ENCODE measurements at places on chromosomes 3 and 15.

DNA sequence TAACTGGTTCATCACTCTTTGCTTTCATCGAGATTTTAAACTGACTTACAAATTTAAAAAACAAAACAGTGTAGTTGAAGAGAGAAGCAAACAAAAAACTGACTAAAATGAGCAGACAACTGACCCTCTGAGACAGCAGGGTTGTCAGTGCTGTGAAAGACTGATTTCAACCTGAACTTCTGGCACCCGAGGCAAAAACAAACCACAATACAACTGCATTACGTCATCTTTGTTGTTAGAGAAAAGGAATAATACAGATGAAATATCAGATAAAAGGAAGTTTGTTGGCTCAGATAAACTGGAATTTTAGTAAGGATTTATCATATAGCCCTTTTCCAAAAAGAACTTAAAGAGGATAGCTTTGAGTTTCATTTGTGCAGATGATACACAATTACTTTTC lies 51.1 kb downstream of the PARP15 start:
- no peak for DNase-seq

GRCh38 chr3:64093825-64094712 lies 70.8 kb upstream of the PSMD6 start:
- DNase-seq, result no peak

GRCh38 chr3:72338942-72339669 lies 509.1 kb downstream of the SHQ1 start:
- DNase-seq, result no peak

DNA sequence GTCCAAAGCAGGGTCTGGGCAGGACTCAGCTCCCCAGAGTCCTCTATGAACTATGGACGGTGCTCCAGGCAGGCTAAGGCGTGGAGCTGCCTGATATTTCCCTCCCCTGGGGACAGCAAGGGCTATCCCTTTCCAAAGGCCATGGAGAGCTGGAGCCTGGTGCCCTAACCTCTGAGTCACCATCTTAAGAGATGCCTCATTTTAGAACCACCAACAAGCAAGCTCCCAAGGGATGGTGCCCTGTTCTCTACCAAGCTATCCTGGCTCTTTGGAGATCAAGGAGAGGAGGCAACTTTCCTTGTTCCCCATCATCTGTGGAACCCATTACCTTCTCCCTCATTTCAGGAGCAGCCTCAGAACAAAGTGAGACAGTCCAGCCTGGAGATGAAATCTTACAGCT lies 15.7 kb downstream of the STARD5 start:
- no peak for DNase-seq

DNA sequence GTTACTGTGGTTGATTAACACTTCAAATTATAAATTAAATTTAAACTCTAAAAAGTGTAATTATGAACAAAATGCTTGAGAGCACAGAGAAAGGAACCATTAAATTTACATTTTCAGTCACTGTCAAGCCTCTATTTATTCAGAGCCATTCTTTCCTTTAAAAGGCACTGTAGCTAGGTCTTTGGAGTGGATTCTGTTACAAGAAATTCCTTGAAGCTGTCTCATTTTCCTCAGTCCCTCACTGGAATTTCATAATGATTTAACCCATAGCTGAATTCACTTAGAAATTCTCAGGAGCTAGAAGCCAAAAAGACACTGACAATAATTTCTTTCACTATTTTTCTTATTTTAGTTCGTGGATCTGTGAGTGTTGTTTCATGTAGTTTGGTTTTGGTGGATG lies 81.2 kb upstream of the TCF12 start:
- DNase-seq, result no peak

GRCh38 chr15:39281094-39281493 lies 299.8 kb upstream of the THBS1 start:
- no peak for DNase-seq

DNA sequence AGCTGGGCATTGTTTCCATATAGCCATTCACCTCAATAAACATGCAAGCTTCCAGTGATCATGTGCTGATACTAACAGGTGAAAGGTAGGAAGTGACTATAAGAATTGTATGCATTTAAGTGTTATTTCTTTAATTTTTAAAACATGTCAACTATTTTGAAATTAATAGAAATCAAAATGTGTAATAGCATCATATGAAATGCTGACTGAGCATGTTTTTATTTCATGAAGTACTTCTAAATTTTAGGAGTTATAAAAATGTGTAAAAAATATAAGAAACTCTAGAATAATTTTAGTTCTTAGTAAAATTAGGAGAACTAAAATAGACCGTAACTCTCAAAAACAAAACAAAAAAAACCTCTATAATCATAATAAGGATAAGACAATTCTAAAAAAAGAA lies 229.3 kb upstream of the ARPP21 start:
- no peak for DNase-seq

GRCh38 chr15:33915571-33916407 lies 52.5 kb upstream of the CHRM5 start:
- DNase-seq, result no peak

DNA sequence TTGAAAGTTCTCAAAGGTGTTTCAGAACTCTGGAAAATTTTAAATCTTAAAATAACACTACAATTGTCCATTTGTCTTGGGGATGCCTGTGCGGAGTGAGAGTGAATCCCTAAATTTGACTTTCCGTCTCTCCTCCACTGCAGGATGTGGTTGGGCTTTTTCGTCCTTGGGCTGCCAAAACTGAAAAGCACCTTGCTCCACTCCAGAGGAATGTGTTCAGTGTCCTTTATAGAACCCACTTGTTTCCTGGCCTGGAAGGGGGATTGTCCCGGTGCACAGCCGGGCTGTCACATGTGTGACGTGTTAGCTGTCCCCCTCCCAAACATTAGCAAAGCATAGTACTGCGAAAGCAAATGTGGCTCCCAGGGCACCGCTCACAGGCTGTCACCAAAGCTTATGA lies 69.6 kb upstream of the ATP10A start:
- DNase-seq, result no peak

DNA sequence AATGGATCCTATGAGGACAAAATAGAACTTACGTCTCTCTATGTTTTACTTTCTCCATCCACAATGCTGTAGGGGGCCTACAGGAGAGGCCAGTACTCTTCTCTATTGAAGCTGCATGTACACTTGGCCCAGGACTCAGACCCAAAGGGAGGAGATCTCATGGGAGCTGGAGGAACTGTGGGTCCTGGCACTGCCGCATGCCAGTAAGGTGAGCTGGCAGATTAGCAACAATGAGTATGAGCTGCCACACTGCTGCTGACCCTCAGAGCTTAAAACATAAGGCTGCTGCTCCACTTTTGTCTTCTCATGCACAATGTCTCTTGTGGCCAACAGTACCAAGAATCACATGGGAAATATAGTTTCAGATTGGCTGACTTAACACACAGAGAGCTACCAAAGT lies 57.8 kb upstream of the TBC1D5 start:
- DNase-seq, result no peak

DNA sequence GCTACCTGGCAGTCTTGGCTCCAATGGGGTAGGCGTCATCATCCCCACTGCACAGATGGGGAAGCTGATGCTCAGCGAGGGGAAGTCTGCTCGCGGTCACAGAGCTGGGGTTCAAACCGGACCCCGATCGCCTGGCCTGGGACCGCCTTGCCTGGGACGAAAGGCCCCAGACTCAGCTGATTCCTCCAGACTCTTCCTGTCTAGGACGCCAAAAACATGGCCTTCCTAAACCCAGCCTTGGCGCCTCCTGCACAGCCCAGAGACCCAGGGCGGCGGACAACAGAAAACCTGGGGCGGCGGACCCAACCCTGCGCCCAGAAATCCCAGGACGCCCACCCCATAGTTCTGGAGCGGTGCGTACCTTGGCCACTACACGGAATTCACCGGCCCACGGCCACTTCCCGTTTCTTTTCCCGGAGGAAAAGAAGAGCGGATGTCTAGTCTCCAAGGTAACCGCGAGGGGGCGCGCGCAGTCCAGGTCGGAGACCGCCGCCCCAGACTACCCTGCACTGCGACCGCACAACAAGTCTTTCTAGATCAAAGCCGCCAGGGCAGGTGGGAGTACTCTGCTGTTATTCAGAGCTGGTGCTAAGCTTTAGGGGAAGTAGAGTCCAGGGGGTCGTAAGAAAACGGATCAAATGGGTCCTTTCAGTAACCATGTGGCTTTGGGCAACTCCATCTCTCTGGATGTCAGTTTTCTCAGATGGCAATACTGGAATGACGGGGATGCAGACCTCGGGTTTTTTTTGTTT lies 4.9 kb upstream of the IL17RD start:
- peak; percentile 37 for DNase-seq

GRCh38 chr15:42461261-42461660 lies 29.7 kb downstream of the ZNF106 start:
- no peak for DNase-seq

GRCh38 chr3:186577521-186577920 lies 7.0 kb downstream of the DNAJB11 start:
- DNase-seq, result no peak

GRCh38 chr3:111741181-111741580 lies 117.9 kb upstream of the PHLDB2 start:
- DNase-seq, result no peak

GRCh38 chr3:46742992-46743585 lies 25.4 kb upstream of the PRSS50 start:
- no peak for DNase-seq

GRCh38 chr15:50227076-50227475 lies 38.5 kb downstream of the HDC start:
- DNase-seq, result no peak

- no peak for DNase-seq
Observed at GRCh38 chr3:130093741-130094391, 12.2 kb downstream of the ALG1L2 start.

- no peak for DNase-seq
Observed at GRCh38 chr15:56866803-56867202, 51.6 kb upstream of the TCF12 start.

DNA sequence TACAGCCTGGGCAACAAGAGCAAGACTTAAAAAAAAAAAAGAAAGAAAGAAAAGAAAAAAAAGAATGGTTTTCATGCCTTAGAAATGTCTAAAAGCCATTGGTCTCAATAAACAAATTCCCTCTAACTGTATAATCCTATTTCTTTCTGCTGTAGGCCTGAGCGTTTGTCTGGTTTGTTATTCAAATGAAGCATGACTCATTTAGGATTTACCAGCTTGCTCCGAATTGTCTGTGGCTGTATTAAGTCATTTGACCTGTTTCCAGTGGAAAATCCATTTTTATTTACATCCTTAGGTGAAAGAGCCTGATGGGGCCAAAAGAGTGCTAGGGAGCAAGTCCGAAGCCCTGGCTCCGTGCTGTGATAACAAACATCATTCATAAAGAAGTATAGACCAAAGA lies 73.8 kb downstream of the BDH1 start:
- no peak for DNase-seq

DNA sequence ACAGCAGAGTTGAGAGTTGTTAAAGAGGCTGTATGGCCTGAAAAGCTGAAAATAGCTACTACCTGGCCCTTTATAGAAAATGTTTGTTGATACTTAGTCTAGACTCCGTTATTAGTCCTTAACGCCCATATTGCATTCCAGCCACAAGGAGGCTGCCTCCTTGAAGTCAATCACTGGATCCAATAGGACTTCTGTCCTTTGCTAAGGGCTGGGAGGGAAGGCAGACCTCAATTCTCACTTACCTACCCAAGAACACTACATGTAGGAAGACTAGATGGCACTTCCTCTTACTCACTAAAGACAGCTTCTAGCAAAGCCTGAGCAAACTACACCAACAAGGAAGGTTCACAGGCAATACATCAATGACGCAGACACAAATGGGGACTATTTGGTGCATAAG lies 139.5 kb upstream of the HACD2 start:
- no peak for DNase-seq

GRCh38 chr3:24060055-24060454 lies 115.0 kb downstream of the NR1D2 start:
- no peak for DNase-seq

DNA sequence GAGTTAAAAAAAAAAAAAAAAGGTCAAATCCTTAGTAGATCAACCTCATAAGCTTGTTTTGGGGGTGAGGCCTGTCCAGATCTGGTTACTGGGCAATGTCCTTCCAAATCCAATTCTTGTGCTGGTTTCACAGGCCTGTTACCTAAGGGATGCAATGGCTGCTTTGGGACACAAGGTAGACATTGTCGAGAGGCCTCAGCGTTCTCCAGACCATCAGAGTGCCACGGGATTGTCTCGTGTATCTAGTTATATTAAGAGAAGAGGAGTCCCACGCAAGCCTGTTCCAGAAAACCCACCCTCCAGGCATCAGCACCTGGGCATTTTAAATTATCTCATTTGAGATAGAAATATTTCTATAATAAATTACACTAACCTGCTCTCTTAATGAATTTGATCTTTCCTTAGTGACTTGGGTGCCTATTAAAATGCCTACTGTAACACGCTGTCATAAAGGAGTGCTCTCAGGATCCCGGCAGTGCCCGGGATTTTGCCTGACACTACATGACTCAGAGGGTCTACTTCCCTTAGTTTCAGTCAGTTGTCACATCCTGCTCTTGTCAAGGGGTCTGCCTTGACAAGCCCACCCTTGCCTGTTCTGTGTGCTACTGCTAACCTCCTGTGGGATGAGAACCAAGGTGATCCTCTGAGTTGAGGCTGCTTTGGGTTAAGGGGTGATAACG lies 116.0 kb downstream of the LIPC start:
- no peak for DNase-seq

DNA sequence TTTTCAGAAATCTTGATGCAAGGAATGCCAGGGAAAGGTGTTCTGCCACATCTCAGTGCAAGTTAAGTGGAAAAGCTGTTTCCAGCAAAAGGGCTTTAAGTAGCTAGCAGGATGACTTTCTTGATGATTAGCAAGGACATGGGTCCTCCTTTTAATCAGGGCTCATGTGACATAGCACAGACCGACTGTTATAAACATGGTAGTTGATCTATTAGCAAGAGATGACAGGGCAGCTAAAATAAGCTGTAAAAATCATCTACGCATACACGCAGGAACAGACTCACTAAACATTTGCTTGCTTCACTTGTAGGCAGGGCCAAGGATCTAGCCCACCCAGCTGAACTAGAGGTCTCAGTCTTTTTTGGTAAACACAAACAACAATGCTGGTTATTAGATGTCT lies 69.0 kb downstream of the GOLIM4 start:
- DNase-seq, result no peak

DNA sequence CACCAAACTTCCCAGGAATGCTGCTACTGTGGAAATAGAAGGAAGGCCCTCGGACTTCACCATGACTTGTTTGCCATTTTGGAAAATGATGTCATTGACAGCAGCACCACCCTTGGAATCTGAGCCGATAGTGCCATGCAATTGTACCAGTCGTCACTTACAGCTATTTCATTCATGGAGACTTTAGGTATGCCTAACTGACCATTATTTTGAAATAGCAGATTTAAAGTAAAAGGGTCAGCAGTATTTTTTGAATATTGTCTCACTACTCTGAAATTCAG lies 66.0 kb upstream of the ARL8B start:
- no peak for DNase-seq

GRCh38 chr15:41523097-41523496 lies 9.5 kb upstream of the LTK start:
- no peak for DNase-seq
